NCI-H1436 treated with DMSO at 0.1 percent for 48 hours (cell line): ENCODE measurements at places on chromosomes 3 and 15.

DNA sequence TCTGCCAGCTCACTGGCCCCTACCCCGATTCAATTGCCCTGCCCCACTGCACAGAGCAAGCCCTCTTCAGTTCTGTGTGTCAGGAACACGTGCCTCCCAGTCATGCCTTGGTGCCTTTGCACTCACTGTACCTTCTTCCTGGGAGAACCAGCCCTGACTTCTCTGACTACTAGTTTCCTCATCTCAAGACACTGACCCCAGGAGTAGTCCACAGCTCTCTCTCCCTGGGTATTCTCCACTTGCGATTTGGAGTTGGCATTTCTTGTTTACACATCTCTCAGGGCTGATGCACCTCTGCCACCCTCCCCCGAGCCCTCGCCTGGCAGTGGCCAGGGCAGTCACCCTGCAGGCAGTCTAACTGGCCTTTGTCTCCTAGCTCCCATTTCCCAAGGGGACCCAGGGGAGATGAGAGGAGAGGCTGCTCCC is 5.7 kb downstream of the CISH start:
- DNase-seq = no peak

- DNase-seq = no peak
Observed at GRCh38 chr3:149122721-149123578, 6.5 kb upstream of the HPS3 start.

DNA sequence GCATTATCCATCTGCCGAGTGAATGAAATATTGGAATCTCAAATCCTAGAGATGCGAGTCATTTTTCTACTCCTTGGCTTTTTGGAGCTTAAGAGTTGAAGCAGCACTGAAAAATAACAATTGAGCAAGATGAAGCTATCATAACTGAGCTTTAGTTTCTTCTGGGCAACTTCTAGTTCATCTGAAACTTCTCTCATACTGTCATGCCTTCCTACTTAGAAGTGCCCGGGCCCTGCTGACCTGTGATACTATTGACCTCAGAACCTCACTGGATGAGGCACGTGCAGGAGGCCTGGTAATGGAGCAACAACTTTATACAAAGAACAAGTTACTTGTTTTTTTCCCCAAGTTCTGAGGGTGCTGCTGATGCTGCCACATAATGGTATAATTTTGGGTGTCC is 48.5 kb upstream of the P3H2 start:
- no peak for DNase-seq

DNA sequence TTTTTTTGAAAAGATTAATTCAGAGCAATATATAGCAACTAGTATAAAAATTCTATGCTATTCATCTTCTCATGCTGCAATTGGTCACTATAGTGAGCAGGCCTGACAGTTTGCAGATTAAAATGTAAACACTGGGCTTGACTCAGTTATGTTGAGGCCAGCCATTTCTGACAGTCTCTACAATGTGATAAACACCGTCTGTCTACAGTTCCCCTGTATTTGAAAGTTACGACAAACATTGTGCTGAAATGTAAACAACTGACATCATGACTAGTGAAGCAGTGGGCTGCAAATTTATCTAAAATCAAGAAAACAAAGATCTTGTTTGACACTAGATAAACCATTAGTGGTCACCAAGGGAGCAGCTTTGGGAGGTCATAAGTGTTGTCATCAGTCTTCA is 197.4 kb downstream of the ISL2 start:
- DNase-seq = no peak

GRCh38 chr3:55912880-55913279 is 425.8 kb upstream of the WNT5A start:
- DNase-seq = no peak

- DNase-seq = no peak
Observed at GRCh38 chr3:125611908-125612307, 16.6 kb upstream of the OSBPL11 start.

GRCh38 chr15:48062148-48062872 is 58.5 kb upstream of the SLC24A5 start:
- peak; percentile 67 for DNase-seq

DNA sequence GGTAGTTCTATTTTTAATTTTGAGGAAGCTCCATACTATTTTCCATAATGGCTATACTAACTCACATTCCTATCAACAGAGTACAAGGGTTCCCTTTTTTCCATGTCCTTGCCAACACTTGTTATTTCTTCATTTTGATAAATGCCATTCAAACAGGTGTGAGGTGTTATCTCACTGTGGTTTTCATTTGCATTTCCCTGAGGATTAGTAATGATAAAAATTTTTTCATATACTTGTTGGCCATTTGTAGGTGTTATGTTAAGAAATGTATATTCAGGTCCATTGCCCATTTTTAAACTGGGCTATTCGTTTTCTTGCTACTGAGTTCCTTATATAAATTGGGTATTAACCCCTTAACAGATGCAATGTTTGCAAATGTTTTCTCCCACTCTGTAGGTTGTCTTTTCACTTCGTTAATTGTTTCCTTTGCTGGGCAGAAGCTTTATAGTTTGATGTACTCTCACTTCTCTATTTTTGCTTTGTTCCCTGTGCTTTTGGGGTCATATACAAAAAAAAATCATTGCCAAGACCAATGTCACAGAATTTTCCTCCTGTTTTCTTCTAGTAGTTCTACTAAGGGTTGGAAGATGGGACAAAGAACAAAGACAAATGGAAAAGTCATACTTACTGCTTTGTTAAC is 11.0 kb upstream of the VPS39 start:
- DNase-seq = no peak

GRCh38 chr15:80638553-80639167 is 56.5 kb upstream of the ABHD17C start:
- no peak for DNase-seq

DNA sequence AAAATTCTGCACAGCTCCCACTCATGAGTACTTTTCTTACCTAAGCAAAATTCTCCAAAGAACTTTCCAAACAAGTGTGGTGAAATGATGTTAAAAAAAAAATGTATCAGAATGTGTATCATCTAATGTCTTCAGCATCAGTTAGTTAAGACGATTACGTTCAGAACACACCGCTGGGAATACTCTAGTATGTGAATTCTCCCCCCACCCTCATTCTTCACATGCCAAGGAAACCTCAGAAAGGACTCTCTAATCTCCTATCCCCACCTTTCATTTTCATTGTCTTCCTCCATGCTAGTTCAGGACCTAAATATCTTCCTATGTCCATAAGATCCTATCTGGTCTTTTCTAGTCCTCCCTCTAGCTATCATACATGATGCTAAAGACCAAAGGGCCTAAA is 457.4 kb downstream of the SHQ1 start:
- no peak for DNase-seq

DNA sequence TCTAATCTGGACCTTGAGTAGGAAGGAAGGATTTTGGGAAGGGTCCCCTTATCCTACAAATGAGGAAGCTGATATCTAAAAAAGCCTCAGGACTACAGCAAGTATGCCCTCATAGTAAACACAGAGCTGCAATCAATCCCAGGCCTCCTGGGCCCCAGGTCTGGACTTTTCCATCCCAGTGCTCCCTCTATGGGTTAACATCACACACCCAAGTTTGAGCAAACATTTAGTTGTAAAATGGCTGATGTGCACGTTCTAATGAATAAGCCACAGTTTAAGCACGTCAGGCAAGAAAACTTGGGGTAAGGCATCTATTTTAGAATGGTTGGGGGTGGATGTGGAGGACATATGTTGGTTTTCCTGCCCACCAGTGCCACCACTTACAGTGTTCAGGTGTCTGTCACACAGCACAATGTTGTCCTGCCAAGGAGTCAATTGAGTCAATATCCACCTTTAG is 44.3 kb upstream of the UBE2E1 start:
- no peak for DNase-seq

DNA sequence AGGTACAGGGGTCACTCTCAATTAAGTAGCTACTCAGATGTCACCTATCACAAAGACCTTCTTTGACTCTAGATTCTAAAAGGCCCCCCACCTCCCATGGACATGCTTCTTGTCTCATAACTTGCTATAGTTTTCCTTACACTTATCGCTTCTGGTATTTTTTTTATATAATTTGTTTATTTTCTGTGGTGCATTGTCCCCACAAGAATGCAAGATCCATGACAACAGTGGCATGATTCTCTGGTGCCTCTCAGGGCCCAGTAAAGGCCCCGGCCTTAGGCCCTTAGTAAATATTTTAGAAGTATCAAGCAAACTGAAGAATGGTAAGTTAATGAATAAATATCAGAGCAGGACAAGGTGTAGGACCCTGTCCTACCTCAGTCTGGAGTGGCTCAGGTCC is 248.6 kb downstream of the CBLB start:
- DNase-seq = no peak

- no peak for DNase-seq
Observed at GRCh38 chr3:15327941-15328340, 4.4 kb downstream of the SH3BP5 start.

DNA sequence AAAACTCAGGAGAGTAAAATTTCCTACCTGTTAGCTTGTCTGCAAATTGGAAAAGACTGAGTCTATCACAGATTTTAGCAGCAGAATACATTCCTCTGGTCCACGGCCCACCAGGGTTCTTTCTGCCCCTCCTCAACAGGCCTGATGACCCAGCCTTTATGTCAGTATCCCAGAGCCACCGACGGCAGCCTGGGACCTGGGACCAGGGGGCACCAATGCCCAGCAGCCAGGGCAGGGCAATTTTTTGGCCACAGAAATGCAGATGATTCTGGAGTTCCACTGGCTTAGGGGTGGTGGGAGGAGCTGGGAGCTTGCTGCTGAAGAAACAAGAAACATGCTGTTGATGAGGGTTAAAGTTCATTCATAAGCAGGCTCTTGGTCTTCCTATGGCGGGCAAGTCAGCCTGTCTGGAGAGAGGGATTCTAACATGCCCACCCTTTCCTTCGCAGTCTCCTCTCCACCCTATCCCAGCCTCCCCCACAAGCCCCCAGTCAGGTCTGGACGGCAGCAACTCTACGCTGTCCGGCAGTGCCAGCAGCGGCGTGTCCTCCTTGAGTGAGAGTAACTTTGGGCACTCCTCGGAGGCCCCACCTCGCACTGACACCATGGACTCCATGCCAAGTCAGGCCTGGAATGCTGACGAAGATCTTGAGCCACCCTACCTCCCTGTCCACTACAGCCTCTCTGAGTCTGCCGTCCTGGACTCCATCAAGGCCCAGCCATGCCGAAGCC is 4.3 kb upstream of the MANF start:
- DNase-seq = no peak

DNA sequence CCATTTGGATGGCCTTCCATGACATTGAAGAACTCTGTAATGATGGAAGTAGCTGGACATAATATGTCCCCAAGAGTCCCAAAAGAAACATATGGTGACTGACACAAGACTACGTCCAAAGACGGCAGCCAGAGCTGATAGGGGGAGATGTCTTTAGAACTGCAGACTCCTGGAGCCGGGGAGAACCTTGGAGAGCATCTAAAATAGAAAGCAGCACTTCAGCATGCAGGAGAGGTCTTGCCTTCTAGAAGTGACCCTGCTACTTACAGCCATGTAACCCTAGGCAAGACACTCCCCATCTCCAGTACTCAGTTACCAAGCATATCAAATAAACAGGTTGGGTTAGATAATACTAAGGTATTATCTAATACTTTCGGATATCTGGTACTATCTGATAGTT is 143.8 kb upstream of the BCL6 start:
- no peak for DNase-seq

GRCh38 chr15:71654042-71654719 is 156.2 kb upstream of the NR2E3 start:
- DNase-seq = no peak

DNA sequence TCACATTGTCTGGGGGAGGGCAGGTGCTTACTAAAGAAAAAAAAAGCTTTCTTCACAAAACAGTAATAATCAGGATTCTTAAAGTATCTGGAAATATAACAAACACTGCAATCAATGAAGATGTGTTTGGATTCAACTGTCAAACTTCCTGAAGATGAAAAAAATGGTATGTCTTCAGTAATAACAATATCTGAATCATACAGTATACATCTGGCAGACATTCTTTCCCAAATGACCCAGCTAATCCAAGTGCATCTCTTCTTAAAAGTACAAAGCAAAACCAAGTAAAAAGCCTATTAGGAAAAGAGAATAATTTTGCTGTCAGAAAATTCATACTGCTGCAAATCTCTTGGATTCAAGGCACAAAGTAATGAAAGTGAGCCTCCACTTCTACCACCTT is 145.0 kb upstream of the MCTP2 start:
- DNase-seq = no peak

GRCh38 chr3:196708467-196708866 is 3.6 kb downstream of the CEP19 start:
- no peak for DNase-seq

GRCh38 chr3:27613846-27614500 is 108.2 kb downstream of the EOMES start:
- DNase-seq = no peak

DNA sequence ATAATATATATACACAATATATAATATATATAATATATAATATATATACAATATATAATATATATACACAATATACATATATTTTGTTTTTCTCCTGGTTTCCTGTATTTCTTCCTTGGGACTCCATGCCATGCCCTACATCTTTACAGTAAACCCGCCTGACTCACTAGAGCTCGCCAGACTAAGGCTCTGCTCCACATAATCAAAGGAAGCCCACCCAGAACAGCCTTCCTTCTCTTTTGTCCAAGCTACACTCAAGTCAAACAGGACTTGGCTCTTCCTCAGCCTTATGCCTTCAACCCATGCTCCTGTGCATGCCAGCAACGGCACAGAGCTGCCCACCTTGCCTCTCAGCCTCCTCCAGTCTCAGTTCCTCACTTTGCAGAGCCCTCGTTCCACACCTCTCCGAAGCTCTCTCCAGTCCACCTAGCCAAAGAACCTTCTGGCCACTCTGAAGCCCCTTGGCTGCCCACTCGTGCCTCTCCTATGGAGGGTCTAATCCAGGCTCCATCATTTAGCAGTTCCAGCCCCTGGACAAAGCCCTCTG is 109.1 kb downstream of the RFTN1 start:
- DNase-seq = no peak

DNA sequence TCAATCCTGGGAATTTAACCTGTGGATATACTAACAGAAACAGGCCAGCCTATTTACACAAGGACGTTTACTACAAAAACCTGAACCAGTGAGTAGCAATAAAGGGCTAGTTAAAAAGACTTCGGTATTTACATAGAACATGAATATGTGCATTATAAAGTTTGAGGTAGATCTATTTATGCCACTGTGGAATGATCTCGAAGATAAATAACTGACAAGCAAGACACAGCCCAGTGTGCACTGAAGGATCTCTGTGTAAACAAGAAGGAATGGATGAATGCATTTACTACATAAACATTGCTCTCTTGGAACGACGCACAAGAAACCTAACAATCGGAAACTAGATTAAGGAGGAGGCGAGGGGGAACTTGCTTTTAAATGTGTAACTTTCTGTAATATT is 132.0 kb upstream of the NSMCE3 start:
- DNase-seq = no peak

- DNase-seq = no peak
Observed at GRCh38 chr15:99453637-99454030, 112.2 kb upstream of the MEF2A start.

- no peak for DNase-seq
Observed at GRCh38 chr15:51229907-51230330, 108.5 kb downstream of the CYP19A1 start.

GRCh38 chr3:157754451-157754850 is 251.2 kb upstream of the VEPH1 start:
- no peak for DNase-seq
